Myocyte (in vitro differentiated cells): ENCODE measurements at places on chromosomes 6 and 20.

GRCh38 chr6:107862383-107862782, 38.3 kb upstream of the SCML4 start:
- DNase-seq: no peak

GRCh38 chr6:166286839-166287271, 21.3 kb downstream of the PRR18 start:
- peak; percentile 18 for DNase-seq

GRCh38 chr6:42128460-42129359, 13.7 kb downstream of the C6orf132 start:
- DNase-seq: peak; percentile 93

DNA sequence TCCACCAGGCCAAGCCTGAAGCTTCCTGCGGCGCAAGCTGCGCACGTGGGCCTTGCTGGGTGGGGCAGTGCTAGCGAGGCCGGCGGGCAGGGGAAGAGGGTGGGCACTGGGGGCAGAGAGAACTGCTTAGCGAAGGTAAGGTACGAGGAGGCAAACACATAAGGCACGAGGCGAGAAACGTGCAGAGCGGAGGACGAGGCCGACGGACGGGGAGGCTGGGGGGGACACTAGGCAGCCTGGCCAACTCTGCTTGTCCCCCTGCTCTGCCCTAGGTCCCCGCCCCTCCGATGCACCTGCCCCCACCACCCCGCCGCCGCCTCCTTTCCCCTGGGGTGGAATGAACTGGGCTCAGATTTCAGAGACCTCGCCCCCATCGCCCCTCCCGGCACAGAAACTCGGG, 2.1 kb downstream of the HLA-DQB1 start:
- DNase-seq: no peak

DNA sequence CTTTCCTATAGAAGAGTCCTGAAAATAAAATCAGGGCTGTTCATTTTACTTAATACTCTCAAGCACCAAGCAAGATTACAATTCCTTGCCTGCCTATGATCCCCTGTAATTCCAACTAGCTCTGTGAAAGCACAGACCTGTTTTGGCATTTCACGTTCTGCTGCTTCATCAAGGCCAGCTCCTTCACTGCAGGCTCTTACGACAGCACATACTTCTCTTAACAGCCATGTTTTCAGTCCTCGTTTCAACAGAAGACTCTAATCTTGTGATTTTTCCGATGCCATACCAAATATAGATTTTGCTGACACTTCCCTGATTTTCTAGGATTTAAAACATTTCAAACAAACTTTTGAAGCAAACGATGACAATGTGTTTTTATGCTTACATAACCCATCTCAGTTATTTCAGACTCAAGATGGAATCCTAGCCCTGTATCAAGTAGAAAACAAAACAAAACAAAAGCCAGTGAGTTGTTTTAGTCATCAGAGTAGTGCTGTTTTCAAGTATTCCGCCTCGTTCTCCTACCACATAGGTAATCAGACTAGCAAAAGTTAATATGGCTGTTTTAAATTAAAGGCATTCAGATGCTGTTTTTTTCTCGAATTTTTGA, 616.5 kb upstream of the CITED2 start:
- DNase-seq: peak; percentile 62

- no peak for DNase-seq
Observed at GRCh38 chr20:23161968-23162696, 76.0 kb upstream of the CD93 start.

- DNase-seq: no peak
Observed at GRCh38 chr6:112054555-112055190, 769 bp downstream of the CCN6 start.

- peak; percentile 31 for DNase-seq
Observed at GRCh38 chr6:70547313-70547712, 19.4 kb upstream of the SDHAF4 start.

GRCh38 chr6:13517116-13517515, 29.7 kb upstream of the GFOD1 start:
- DNase-seq: no peak

- DNase-seq: no peak
Observed at GRCh38 chr6:131197716-131198115, 62.4 kb downstream of the AKAP7 start.

GRCh38 chr6:14211562-14211942, 94.0 kb downstream of the CD83 start:
- DNase-seq: peak; percentile 51

- peak; percentile 18 for DNase-seq
Observed at GRCh38 chr20:40489886-40490285, 199.2 kb downstream of the MAFB start.

GRCh38 chr6:110173506-110174132, 5.9 kb downstream of the WASF1 start:
- peak; percentile 8 for DNase-seq

DNA sequence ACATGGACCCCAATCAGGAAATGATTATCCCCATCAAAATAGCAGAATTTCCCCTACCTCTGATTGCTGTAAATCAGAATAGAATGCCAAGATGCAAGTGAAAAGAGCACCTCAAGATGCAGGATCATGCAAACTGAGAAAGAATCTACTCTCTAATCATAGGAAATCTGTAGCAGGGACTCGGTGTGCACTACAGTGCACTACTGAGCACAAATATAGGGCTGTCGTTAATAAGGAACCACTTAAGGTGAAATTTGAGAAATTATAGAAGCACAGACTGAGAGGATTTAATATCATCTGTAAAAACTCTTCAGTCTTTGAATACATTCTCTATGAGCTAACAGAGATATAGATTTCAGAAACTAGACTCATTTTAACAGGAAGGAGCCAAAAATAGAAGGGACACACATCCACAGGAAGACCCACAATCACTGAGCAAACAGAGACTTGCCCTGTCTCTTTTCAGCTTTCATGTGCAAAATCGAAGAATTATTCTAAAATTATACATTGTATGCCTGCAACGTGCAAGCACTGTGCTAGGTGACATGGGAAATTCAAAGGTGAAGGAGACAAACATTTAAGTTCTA, 278.3 kb downstream of the HIVEP2 start:
- no peak for DNase-seq

DNA sequence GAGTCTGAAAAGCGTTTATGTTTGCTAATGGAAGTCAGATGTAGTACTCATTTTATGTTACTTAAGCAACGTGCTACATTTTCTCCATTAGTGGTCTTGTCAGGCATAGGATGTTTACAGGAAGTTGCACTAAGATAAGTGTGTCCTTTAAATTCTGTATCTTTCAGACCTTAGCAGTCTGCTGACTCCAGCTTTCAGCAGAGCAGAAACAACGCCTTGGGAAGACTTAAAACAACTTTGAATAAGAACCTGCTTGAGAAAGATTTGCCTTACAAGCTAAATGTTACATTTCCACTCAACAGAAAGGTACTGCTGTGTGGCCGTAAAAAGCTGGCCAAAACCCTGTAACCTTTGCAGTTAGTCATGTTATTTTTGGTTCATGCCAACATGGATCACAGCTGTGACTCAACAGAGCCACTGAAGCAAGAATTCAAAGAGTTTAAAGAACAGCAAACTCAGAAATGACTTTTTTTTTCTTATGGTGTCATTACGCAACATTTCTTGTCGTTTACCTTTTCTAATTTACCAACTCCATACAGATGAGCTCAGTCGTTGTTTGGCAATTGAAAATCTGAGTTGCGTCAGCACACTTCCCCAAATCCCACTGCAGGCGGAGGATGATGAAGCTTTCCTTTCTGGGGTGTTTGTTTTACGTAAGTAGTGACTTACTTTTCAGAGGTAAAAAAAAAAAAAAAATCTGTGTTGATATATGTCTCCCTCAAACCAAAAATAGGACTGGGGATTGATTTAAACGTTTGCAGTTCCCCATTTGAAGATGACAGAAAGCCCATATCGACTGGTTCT, 27.9 kb upstream of the BMP6 start:
- DNase-seq: peak; percentile 43

GRCh38 chr6:127456465-127456864, 2.7 kb downstream of the KIAA0408 start:
- no peak for DNase-seq

- DNase-seq: no peak
Observed at GRCh38 chr6:127475823-127476176, 16.6 kb upstream of the KIAA0408 start.

DNA sequence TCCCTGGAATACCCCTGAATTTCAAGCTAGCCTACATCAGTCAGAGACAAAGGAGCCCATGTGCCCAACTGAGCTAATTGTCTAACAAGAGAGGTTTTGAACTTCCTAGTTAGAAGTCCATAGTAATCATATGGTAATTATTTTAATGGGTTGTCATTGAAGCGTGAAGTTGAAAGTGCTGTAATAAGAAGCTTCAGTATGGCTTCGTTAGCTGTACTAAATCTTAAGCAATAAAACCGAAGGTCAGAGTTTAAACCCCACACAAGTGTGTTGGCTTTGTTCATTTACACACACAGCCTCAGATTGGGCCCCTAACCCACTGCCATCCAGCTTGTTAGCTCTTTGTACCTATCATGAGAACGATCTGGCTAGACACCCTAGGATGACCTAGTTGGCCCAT, 195.6 kb upstream of the RIN2 start:
- no peak for DNase-seq

- DNase-seq: no peak
Observed at GRCh38 chr20:8187740-8188139, 55.7 kb downstream of the PLCB1 start.

GRCh38 chr6:22642254-22642653, 72.9 kb downstream of the HDGFL1 start:
- DNase-seq: no peak

- no peak for DNase-seq
Observed at GRCh38 chr20:42150230-42150629, 532.1 kb upstream of the CHD6 start.

GRCh38 chr6:22380236-22380635, 83.4 kb upstream of the PRL start:
- DNase-seq: no peak

DNA sequence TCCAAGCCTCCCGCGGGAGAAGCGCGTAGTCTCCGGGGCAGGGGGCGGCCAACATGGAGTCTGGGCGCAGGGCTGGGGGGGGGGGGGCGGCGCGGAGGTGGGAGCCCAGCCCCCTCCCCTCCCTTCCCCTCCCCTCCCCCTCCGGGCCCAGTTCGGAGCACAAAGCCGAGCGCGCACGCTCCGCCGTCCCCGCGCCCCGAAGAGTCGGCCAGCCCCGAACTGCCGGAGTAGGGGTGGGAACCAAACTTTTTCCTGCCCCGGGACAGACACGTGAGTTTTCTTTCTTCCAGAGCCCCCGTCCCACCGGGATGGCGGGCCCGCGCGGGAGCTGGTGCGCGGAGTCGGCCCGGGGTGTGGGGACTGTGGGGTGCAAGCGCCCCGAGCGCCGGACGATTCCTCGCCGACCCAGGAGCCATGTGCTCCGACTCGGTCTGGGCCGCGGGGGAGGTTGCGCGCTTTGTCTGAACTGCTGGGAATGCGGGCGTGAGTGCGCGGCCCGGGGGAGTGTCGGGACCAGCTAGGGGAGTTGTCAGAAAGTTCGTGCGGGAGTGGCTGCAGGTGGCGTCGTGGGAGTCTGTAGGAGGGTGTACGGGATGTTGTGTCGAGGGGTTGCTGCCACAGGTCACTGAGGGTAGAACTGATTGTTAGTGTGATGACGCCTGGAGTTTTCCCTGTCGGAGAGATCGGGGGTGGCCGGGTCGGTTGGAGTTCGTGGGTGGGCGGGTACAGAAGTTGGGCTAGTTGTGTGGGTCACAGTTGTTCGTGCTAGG, 1.2 kb downstream of the TGIF2 start:
- peak; percentile 56 for DNase-seq

DNA sequence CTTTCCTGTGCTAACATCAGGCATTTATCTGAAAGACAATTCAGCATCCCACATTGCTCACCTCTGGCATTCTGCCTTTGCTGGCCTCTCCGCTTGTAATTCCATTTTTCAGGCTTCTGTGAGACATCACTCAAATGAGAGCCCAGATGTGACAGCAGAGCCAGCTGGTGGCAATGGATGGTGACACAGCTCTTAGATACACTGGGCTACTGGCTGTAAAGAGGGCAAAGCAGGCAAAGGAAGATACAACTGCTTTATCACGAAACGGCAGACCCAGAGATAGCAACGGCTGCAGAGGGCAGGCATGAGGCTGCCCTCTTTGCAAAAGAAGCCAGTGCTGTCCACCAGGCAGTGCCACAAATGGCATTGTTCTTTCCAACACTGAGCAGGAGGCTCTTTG, 329.8 kb downstream of the KIF16B start:
- DNase-seq: peak; percentile 19

- no peak for DNase-seq
Observed at GRCh38 chr20:25549172-25549773, 36.1 kb downstream of the NINL start.

DNA sequence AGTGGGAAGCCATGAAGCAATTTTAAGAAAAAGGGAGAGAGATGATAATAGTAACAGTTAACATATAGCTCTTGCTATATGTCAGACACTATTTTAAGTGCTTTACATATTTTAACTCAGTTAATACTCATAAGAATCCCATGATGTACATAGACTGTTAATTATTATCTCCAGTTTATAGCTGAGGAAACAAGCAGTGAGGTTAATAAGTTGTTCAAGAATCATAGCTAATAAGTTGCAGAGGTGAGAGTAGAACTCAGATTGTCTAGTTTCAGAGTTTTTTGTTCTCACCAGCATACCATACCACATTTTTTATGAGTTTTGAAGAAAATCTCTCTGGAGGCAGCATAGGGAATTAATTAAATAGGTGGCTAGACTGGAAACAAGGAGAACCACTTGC, 144.6 kb upstream of the MMS22L start:
- DNase-seq: no peak

GRCh38 chr6:74731931-74732330, 473.9 kb downstream of the COL12A1 start:
- DNase-seq: peak; percentile 75

DNA sequence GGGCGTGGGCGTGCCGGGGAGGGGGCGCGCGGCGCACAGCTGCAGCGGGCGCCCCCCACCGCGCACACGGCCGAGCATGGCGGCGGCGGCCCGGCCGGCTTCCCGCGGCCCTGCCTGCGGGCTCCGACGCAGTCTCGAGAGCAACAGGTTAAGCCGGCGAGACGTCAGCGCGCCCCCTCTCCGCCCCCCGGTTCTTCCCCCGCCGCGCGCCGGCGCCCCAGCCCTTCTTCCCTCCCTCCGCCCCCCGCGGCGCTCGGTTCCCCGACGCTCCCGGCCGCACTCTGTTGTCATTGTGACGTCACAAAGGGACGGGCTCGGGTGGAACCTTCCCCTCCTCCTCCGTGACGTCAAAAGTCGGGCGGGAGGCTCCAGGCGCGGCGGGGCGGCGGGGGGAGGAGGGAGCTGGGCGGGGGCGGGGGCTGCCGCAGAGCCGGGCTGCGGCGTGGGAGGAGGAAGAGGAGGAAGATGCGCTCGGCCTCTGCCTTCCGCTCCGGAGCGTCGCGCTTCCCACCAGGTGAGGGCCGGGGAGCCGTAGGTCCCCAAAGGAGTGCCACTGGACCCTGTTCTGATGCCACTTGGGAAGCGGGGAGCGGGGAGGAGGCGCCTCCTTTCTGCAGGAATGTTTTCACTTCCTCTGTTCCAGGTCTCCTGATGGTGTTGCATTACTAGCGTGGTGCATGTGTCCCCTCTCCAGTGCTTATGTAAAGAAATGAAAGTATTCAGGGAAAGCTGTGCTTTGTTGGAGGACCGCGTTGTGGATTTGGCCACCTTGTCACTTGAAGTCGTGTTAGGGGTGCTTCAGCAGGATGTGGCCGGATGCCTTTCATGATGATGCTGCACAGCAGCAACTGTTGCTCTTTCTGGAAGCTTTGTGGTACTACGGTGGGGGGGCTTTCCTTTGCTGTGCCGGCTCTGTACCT, 2.8 kb downstream of the JARID2 start:
- peak; percentile 97 for DNase-seq
